ENCODE measurements at places on chromosomes 16 and 17.
A peak's percentile ranks its signal among the peaks of the same experiment; 100 is the strongest.

- ATAC-seq, result no peak
Measured at GRCh38 chr16:73202161-73202729, 154.3 kb upstream of the ZFHX3 start.

- peak; percentile 16 for ATAC-seq
Measured at GRCh38 chr17:80765241-80765961, 220.8 kb downstream of the RPTOR start.

- peak; percentile 21 for ATAC-seq
Measured at GRCh38 chr16:77344341-77344740, 90.5 kb downstream of the ADAMTS18 start.

DNA sequence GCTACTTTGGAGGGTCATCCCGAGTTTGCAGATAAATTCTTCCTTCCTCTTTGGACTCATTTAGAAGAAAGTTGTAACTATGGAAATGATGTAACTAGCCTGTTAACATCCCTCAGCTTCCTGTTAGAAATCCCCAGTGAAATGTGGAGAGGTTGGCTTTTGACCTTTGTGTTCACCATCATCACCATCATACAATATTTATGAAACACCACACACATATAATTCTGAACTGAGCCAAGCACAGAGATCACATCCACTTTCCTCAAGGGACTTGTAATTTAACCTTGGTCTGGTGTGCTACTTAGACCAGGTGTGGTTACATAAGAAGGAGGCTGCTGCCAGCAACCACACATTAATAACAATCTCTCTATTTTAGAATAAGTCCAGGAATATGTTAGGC is 2.5 kb downstream of the CAPNS2 start:
- no peak for ATAC-seq

- no peak for ATAC-seq
Measured at GRCh38 chr17:17542906-17543635, 46.9 kb upstream of the RASD1 start.

DNA sequence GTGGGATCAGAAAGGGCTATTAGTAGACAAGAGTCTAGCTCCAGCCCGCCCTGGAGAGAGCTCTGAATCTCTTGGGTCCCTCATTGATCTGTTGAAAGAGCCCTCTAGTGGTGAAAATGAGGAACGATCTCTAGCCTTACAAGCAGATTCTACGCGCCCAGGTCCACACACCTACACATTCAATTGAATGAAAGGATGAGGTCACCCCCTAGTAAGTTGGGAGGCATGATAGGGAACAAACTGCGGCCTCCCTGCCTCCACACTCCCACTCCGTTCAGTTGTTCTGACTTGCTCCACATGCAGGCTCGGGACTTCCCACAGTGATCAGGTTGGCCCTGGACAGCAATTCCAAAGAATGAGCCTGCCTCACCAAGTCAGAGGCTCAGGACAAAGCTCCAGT is 2.9 kb upstream of the CACNG3 start:
- peak; percentile 88 for ATAC-seq

DNA sequence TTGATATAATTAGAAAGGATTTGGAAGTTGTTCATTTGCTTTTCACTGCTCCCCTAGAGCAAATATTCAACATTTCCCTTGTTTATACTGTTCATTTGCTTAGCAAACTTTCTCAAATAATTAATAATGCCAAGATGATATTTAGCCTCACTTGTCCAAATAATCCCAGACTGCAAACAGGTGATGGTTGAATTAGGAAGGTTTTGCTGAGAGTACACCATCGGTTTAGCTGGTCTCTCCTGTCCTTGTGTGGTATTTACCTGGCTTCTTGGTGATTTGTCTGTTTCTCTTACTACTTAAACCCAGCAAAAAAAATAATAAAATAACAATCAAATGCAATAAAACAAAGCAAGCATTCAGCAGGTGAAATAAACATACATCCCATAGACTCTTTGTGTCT is 6.5 kb downstream of the KATNIP start:
- no peak for ATAC-seq

DNA sequence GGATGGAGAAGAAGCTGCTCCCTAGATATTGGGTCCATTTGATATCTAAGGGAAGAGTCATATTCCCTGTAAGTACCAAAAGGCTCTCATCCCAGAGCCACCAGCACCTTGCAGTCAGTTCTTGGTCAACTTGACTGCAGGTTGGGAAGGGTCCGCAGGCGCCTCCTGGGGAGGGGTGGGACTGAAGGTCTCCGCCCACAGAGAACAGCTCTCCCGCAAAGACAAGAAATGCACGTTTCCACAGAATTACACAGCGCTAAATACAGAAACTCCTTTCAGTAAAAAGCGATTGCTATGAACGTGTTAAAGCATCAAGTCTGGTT is 864 bp upstream of the CTCF start:
- ATAC-seq, result no peak

GRCh38 chr16:67395105-67395457 is 1.8 kb upstream of the TPPP3 start:
- no peak for ATAC-seq

- ATAC-seq, result no peak
Measured at GRCh38 chr16:75087375-75087979, 29.1 kb downstream of the LDHD start.

DNA sequence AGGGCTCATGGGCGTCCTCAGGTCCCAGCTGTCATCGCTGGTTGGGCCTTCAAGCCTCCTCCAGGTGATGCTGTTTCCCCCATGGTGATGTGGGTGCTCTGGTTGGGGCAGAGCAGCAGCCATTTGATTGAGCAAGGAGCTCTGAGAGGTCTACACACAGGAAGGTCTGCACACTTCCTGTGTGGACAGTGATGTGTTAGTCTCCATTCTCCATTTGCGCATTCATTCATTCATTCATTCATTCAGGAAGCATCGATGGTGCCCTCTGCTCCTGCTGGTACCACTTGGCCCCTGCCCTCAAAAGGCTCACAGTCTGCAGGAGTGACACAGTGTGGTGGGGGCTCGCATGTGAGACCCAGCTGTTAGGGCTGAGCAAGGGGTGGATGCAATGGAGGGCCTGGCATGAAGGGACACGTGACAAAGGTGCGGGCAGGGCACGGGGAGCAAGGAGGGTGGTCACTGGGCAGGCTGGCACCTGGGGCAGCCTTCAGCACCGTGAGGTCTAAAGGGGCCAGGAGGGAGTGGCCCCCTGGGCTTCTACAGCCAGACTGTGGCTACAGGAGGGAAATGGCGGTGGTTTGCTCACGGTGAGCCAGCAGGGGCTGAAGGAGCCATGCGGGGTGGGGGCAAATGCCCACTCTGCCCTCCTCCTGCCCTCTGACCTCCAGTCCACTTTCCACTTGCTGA is 1.5 kb downstream of the ADGRG3 start:
- no peak for ATAC-seq

GRCh38 chr16:24778671-24779070 is 49.2 kb downstream of the TNRC6A start:
- ATAC-seq, result no peak

GRCh38 chr17:42179911-42180410 is 981 bp downstream of the KCNH4 start:
- ATAC-seq, result no peak

- ATAC-seq, result no peak
Measured at GRCh38 chr17:80362428-80363119, 52.4 kb upstream of the ENDOV start.

- ATAC-seq, result no peak
Measured at GRCh38 chr17:74250324-74250995, 23.6 kb upstream of the DNAI2 start.

- ATAC-seq, result peak; percentile 20
Measured at GRCh38 chr17:2398655-2399571, 1.9 kb downstream of the MNT start.

- no peak for ATAC-seq
Measured at GRCh38 chr16:85839681-85840240, 40.3 kb downstream of the COX4I1 start.

GRCh38 chr17:17890773-17891759 is 54.3 kb upstream of the SREBF1 start:
- peak; percentile 87 for ATAC-seq

DNA sequence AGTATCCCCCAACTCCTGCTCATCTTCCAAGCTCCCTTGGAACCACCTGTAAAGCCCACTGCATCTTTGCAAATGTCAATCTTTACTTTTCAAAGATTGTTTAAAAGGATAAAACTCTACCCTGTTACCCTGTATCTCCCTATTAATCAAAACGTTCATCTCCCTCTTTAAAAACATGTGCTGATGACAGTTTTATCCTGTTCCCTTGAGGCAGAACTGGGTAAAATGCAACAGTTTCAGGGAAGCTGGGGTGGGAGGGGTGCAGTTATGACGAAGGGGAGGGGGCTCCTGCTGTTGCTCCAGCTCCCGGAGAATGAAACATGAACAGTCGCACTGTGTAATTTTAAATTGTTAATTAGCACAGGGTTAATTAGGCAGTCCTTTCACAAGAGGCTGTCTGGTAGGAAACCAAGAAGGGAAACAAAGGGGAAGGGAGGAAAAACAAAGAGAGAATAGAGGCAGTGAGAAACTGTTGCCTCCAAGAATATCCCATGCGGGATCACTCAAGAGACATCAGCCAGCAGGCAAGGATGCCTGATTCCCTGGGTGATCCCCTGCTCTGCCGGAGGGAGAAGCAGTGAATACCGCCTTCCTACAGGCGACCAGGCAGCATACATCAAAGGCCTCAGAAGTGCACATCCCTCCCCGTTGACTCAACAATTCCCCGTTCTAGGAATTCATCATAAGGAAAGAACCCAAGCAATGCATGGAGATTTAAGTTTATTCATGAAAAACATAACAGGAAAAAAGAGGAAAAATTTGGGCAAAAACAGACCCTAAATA is 84.2 kb downstream of the ZFHX3 start:
- ATAC-seq, result no peak

DNA sequence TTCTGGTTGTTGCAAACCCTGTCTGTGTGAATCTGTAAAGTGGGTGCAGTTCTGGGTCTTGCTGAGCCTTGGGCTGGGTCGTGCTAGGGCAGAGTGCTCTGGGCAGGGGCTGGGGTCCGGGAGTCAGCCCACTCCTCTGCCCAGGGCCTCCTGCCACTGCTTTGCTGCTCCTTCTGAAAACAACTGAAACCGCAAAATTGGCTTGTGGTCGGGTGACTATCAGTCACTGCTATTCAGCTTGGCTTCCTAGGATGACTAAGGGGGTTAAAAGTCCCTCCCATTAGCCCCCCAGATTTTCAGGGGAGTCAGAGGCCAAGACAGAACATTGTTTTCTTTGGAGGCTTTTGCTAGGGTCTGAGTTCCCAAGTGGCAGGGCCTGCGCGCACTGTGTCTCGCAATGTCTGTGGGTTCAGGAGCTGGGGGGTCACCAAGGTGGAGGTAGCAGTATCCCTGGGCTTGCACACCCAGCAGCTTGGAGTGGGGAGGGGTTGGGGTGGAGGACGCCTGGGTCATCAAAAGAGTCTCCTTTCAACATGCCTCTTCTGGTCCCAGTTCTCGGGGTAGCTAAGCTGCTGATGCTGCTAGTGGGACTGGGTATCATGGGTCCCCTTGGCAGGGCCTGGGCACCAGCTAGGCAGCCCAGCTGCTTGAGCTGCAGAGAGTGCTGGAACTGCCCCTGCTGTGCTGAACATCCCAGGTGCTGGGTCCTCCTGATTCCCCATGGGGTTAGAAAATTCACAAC is 13.5 kb upstream of the TBX21 start:
- peak; percentile 58 for ATAC-seq

GRCh38 chr16:79182616-79183015 is 417.9 kb downstream of the MAF start:
- peak; percentile 86 for ATAC-seq

DNA sequence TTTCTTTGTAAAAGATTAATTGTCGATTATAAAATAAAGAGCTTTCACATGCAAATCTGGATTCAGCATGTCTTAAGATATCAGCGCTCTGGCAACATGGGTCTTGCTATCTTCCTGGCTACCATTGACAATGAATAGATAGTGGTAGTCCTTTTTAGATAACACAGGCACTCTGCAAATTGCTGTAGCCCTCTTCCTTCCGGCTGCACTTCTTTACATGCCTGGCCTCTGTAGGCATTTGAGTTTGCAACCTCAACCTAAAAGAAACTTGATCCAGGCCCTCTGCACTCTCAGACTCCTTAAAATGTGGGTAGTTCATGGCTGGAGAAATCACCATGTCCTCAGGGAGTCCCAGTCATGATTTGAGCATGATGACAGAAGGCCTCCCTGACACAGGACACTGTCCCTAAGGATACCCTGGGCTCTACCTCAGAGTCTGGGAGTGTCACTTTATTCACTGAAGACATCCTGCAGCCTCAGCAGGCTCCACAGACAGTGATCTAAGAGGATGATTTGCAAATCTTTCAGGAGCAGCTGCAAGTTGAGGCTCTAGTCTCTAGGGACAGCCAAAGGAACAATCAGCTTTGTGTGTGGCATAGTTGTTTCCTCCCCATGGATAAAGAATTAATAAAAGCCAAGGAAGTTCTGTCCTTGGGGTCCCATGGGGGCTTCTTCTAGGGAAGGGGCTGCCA is 529.4 kb downstream of the RBFOX1 start:
- ATAC-seq, result no peak

DNA sequence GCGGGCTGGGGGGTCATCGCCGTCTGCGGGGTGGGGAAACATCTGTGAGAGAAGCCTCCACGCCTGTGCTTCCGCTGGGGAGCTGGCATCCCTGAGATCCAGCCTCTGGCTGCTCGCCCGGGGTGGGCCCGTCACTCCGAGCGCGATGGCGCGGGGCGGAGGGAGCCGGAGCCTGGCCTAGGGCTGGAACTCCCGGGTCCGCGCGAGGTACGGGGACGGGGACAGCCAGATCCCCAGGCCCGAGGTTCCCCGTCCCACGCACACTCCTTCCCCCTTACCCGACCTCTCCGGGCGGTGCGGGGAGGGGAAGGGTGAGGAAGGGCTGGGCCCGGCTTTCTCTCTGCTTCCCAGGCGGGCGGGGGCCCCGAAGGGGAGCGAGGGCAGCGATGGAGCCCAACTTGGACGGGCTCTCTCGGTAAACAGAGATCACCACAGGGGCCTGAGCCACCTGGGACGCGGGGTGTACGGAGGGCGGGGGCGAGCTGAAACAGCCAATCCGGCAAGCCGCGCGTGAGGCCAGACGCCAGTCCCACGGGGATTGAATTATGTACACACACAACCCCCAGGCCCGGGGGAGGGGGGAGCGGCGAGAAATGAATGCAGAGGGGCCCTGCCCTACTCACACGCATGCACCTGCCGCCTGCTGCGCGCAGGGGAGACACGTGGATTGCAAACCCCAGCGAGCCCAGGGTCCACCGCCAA is at the start of gene SLC16A11:
SLC16A11 (minus strand) TSS at position 596 of the 702 bp plus-strand sequence; CDS start at position 17, 579 bp downstream.
- ATAC-seq, result peak; percentile 6

Measured in activated T-helper 17 cell treated with anti-CD3 and anti-CD28 coated beads, Interleukin-2, amount 50 U/mL, for 72 hours (primary cell).